Activated CD8-positive, alpha-beta T cell treated with anti-CD3 and anti-CD28 coated beads, Interleukin-2, amount 10 ng/mL, durations not matched to agents 7 days and 5 days (primary cell): ENCODE measurements at places on chromosomes 3 and 15.

DNA sequence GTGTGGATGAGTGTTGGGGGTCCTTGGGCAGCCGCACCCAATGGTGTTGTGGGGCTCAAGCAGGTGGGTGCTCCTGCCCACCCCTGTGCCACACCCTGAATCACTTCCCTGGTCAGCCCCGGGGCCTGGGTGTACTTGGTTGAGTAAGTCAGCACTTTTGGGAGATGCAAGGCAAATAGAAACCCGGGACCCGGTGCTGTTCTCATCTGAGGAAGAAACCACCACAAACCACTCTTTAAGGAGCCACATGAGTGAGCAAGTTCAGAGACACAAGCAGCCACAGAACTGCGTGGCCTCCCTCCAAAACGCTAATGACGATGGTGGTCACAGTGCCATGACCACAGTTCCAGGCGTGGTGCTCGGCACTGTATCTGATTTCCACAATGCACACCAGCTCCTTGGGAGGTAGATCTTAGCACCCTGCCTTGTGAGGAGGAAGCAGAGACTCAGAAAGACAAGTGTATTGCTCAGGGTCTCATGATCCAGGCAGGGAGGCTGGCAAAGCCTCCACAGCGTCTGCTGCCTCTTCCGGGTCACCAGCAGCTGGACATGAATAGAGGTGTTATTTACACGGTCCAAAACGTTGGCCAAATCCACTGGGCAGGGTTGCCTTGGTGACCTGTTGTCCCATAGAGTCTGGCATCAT, 118.2 kb upstream of the ALDH1A3 start:
- no peak for DNase-seq

DNA sequence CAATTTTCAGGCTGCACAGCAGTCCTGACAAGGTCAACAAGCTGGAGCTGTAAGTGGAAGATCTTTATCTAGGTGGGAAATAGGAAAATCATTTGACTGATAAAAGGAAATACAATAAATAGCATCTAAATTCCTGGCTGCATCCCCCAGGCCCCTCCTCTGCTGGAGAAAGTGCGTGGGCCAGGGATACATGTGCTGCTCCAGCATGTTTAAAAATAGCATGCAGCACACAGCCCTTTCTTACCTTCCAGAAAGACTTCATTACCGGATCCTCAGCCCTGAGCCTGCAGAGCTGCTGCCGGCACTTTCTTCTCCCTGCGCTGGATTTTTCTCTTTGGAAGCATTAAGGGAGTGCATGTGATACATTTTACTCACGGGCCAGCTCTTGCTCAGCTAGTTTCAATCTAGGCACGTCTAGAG, 77.3 kb downstream of the HMG20A start:
- no peak for DNase-seq

- DNase-seq = no peak
Observed at GRCh38 chr15:51093488-51093838, 1.2 kb downstream of the TNFAIP8L3 start.

GRCh38 chr3:59796456-59796855, 746.6 kb upstream of the CFAP20DC start:
- no peak for DNase-seq

- DNase-seq = no peak
Observed at GRCh38 chr3:164194842-164195241, 883.5 kb downstream of the SI start.

GRCh38 chr3:66377800-66378199, 123.0 kb downstream of the LRIG1 start:
- DNase-seq = no peak

- DNase-seq = no peak
Observed at GRCh38 chr15:84810073-84810840, 6.9 kb upstream of the ALPK3 start.

DNA sequence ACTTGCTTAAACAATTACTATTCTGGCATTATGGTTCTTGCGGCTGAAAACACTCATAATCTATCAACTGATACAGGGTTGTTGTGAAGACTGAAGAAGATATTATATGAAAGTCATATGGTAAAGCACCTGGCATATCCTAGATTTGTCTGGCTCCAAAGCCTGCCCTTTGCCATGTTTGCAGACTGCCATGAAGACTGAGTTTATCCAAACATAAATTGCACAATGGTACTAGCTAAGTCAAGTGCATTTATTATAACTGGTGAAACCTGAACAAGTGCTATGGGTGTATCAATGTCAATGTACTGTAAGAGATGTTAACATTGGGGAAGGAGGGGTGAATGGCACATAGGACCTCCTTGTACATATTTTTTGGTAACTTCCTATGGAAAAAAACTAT, 87.4 kb upstream of the MEX3B start:
- DNase-seq = no peak

DNA sequence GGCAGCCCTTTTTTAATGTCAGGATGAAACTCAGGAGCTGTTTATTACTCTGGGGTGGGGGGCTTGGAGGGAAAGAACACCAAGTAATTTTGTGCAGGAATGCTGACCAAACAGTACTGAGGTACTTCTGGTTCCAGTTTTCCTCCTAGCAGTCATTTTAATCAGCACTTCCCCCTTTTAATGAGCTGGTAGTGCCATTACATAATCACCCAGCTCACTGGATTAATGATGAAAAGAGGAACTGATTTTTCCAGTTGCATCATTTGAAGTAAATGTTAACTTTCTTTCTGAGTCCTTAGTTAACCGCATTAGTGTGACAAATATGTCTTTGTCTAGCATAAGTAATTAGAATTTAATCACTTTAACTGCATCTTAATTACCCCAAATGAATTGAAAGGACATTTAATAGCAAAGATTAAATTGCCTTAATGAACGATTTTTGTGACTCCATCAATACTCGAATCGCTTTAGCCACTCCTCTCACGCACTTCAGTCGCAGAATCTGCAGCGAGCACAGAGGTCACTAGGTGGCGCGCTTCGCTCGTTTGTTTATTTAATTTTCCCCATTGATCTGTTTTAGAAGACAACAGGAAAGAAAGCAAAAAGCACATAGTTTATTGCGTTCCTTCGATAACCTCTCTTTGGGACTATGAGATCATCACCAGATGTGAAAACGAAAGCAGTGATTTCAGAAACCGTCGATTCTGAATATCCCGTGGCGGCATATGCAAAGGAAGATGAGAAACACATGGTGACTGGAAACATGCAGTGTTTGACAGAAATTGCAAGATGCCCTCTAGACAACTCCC, 9.8 kb downstream of the ONECUT1 start:
- peak; percentile 77 for DNase-seq

DNA sequence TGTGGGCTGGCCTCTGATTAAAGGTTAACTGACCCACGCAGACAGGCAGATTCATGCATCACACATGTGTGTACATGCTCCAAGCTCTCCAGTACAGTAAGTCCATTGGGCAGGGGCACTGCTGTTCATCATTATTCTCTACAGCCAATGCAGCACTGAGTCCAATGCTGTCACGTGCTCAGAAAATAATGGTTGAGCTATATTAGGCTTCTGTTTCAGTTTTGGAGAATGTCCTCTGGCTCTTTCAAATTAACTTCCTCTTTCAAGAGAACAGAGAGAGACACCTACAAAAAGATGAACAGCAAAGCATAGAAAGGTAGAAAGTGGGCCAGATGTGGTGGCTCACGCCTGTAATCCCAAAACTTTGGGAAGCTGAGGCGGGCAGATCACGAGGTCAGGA, 202.6 kb downstream of the MEX3B start:
- DNase-seq = no peak

- DNase-seq = no peak
Observed at GRCh38 chr15:64247535-64247905, 84.7 kb upstream of the PPIB start.

DNA sequence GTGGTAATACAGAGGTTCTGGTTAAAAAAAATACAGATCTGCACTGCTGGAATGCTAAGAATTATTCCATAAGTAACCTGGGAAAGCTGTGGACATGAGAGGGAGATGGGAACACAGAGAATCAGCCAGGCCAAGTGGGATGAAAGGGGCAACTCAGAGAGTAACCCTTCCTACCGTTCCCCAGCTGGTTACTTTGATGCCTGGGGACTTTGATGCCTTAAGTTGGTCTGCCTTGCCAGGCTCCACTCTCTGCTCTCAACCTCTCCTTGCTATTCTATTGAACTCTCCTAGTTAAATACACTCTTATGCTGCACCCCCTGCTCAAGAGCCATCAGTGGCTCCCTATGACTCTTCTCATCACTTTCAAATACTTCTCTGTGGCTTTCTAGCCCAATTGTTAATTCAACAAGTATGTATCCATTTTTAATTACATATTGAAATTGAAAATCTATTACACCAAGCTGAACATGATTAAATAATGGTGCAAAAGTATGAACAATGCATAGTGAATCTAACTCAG, 315.5 kb downstream of the TLE3 start:
- peak; percentile 18 for DNase-seq

- peak; percentile 48 for DNase-seq
Observed at GRCh38 chr3:160999274-160999673, 105.9 kb downstream of the B3GALNT1 start.

DNA sequence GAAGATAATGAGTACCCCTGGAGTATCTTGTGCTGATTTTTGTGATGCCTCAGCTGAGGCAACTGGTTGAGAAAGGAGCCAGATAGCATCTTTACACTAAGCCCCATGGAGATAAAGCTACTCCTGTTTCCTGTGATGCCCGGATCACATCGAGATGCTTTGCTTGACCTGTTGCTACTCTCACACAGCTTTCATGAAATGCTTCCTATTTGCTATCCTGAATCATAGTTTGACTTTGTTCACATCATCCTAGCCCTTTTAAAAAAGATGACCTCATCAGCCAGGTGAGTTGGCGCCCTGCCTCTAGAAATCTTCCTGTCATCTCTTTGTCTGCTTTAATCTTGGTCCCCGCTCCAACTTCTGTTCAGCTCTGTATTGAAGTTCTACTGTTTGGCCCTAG, 409.6 kb upstream of the TBL1XR1 start:
- DNase-seq = no peak

- peak; percentile 32 for DNase-seq
Observed at GRCh38 chr15:58771621-58772250, 634 bp downstream of the MINDY2 start.

DNA sequence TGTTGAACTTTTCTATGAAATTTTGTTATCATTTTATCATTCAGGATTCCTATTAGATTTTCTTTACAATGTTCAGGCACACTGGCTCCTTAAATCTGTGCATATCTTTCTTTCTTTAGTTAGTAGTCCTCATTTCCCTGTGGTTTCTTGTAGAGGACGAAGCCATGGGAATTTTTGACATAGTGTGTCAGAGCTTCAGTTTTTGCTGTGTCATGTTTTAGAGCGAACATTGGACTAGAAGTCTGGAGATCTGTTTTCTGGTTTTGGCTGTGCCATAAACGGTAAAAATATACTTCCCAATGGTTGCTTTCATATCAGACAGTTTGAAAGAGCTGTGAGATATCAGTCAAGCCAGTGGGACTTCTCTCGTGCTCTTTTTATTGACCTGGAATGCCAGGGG, 105.2 kb downstream of the CHCHD4 start:
- DNase-seq = no peak

DNA sequence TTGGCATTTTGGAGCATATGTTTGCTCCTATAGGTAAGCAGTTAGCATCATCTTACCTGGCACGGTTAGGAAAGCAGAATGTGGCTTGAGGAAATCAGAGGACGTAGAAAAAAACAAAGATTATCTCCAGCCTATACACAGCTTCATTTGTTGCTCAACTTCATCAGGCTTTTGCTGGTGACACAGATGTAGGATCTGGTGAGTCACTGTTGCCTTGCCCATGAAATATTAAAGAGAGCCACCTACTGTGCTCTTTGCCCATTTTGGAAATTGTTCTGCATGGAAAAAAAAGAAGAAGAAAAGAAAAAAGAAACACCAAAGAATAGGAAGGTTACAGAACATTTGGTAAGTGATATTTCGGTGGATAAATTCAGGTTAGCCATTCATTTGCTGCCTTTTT, 3.8 kb downstream of the IL1RAP start:
- DNase-seq = no peak

GRCh38 chr15:92457471-92458041, 63.9 kb downstream of the ST8SIA2 start:
- DNase-seq = no peak

- DNase-seq = no peak
Observed at GRCh38 chr3:19825193-19825592, 108.8 kb downstream of the EFHB start.

- DNase-seq = no peak
Observed at GRCh38 chr15:29692527-29692926, 129.7 kb downstream of the TJP1 start.

DNA sequence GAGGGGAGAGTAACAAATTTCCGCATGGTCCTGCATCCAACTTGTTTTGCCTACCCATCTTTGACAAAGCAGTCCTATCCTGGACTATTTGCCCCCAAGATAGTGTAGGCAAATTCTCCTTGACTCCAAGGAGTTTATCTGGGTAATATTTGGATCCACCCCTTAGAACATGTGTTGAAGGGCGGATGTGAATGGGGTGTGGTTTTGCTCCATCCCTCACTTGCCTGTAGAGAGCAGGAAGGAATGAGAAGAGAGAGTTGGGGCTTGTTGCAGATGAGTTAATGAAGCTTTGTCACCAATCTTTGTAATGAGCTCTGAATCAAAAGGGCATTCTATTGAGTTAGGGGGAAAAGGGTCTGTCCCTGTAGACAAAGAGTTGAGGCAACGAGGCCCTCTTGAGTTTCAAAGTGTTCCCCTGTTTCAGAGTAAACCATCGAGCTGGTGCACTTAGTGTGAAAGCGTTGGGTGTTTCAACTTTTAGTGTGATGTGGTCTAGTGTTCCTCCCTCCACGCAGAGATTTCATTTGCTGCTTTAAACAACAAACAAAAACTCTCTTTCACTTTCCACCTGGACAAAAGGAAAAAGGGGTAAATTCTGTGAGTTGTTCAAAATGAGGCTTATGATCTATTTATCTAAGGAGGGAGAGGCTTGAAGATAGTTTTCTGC, 42.2 kb upstream of the PPARG start:
- DNase-seq = no peak

DNA sequence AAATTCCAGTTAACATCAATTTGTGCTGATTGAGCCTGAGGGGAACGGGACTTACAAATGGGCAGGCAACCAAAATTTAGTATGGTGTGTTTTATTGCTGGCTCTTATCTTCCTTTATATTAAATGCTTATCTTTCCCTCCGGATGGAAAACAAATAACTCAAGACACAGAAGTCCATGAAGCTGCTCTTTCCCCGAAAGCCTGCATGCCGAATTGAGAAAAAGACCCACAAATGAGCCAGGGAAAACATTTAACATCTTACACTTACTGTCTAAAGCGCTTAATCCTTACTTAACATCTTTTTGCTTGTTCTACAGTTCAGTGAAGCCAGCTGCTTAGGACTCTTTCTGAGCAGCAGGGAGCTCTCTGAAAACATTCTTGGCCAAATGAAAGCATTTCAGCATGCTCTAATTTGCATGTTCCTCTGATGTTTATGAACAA, 49.5 kb downstream of the HEG1 start:
- DNase-seq = no peak

DNA sequence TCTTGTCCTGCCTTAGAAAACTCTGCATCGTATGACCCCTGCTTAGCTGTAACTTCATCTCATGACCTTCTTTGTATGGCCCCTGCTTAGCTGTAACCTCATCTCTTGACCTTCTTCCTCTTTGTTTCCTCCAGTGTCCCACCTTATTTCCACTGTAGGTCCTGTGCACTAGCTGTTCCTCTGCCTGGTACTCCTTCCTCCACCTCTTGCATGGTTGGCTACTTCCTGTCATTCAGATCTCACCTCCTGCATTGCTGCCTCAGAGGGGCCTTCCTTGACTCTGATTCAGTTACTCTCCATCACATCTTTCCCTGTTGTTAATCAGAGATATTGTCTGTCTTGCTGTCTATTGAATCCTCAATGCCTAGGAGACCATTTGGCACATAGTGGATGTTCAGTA, 63.2 kb downstream of the PDE8A start:
- no peak for DNase-seq

- DNase-seq = no peak
Observed at GRCh38 chr3:120153294-120153693, 59.0 kb upstream of the GSK3B start.
